ENCODE measurements at places on chromosomes 2 and 18. TPM values are rescaled to one million over a fixed set of nuclear protein-coding genes. Genes with fewer than 3 reads are reported as not detected.

POTEE gene
- total RNA-seq = not detected

ANO7 gene
- total RNA-seq = 0.15 TPM

AOX1 gene
- total RNA-seq = 0.32 TPM

PARD6G gene
- total RNA-seq = 0.97 TPM

FABP1 gene
- total RNA-seq = not detected

LBX2 gene
- 1.6 TPM for total RNA-seq

OXER1 gene
- total RNA-seq = not detected

BCL11A gene
- total RNA-seq = under 0.01 TPM

NR4A2 gene
- total RNA-seq = under 0.01 TPM

SELENOI gene
- total RNA-seq = 16.2 TPM

ANKMY1 gene
- 4.0 TPM for total RNA-seq

SPDYA gene
- 0.32 TPM for total RNA-seq

SP3 gene
- 70.5 TPM for total RNA-seq

KCNS3 gene
- total RNA-seq = 1.8 TPM

C18orf63 gene
- not detected for total RNA-seq

NPHP1 gene
- 9.9 TPM for total RNA-seq

TBR1 gene
- under 0.01 TPM for total RNA-seq

MSH2 gene
- total RNA-seq = 48.0 TPM

SCN9A gene
- 2.6 TPM for total RNA-seq

RESP18 gene
- not detected for total RNA-seq

ADI1 gene
- 52.3 TPM for total RNA-seq

TOGARAM2 gene
- not detected for total RNA-seq

DUSP19 gene
- total RNA-seq = 1.9 TPM

CYRIA gene
- total RNA-seq = 29.2 TPM

UBXN4 gene
- 67.9 TPM for total RNA-seq

RUFY4 gene
- not detected for total RNA-seq

SPC25 gene
- total RNA-seq = 12.5 TPM
